ENCODE measurements at places on chromosomes 7 and 10. TPM values are rescaled to one million over a fixed set of nuclear protein-coding genes. Genes with fewer than 3 reads are reported as not detected.

Gene ANXA8L1
- total RNA-seq = not detected

Gene MYH16
- total RNA-seq = not detected

Gene AGAP5
- total RNA-seq = 8.2 TPM

Gene C10orf105
- total RNA-seq = 0.31 TPM

Gene KCNMA1
- total RNA-seq = not detected
